ENCODE measurements at places on chromosomes 11 and 22.

DNA sequence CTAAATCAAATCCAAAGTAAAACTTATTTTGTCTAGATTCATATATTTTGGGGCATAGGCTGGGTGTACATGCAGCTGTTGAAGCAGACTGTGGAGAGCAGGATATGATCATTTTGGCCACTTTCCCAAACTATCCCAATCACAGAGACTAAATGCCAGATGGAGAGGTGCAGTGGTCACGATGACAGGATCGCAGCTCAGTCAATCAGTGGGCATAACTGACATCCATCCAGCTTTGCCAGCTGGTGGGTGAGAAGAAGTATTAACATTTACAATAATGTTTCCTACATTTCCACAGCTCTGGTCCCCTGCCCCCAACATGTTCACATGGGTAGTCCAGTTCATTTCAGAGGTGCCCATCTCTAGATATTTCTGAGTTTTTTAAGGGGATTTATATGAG lies 255.5 kb upstream of the SESN3 start:
- DNase-seq = no peak

DNA sequence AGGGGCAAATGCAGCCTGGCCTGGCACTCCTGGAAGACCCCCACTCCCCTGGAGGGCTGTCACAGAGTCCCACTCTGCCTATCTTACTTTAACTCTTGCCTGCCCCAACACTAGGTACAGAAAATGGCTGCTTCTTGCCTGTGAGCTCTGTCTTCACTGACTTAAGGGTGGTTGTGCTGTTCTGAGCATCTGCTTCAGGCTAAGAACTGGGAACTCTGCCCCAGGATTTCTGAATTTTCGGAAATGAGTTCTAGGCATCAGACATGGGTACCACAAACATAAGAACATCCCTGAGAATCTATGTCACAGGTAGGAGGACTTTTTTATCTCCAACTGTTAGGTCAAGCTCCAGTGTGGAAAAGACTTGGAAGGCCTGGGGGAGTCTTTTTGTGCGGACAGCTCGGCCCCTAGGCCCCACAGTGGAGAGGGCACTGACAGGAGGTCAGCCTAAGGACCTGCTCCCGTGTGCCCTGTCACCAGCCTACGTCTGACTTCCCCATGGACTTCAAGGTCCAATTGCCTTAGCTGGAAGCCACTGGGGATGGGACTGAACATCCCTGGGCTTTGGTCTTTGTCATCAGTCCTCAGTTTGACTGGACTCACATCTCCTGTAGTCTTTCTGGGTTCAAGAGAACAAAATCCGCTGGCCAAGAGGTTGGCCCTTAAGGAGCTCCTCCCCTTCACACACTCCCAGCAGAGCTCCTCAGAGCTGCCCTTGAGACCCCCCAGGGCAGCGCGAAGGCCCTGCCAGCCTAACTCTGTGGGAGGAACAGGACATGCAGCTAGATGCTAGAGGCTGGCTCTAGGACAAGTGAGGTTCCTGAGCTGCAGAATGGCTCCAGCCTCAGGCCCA lies 31.9 kb downstream of the PPP2R1B start:
- DNase-seq = no peak

GRCh38 chr22:38271927-38272372 lies 860 bp downstream of the TMEM184B start:
- DNase-seq = no peak

- no peak for DNase-seq
These were observed 16.2 kb upstream of the EIF4G2 start for GRCh38 chr11:10824888-10825287.

- DNase-seq = no peak
These were observed 22.1 kb upstream of the RRAS2 start for GRCh38 chr11:14380947-14381561.

GRCh38 chr11:130213143-130213978 lies 53.8 kb downstream of the ST14 start:
- DNase-seq = no peak

DNA sequence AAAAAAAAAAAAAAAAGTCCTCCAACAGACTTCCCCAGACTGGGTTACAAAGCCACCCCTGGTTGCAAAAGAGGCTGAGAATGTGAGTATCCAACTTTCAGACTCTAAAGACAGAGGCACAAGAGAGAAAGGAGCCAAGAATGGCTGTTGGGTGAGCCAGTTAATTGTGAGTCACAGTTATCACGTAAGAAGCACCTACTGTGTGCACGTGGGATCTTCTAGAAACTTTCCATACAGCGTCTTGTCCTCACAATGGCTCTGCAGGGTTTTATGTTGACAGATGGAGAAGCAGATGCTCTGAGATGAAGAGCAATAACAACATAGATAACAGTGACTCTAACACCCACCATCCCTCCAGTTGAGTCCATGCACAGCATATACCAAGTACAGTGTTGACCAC lies 41.0 kb downstream of the CD82 start:
- no peak for DNase-seq

- no peak for DNase-seq
These were observed 203.7 kb upstream of the SORL1-AS1 start for GRCh38 chr11:121656328-121657090.

DNA sequence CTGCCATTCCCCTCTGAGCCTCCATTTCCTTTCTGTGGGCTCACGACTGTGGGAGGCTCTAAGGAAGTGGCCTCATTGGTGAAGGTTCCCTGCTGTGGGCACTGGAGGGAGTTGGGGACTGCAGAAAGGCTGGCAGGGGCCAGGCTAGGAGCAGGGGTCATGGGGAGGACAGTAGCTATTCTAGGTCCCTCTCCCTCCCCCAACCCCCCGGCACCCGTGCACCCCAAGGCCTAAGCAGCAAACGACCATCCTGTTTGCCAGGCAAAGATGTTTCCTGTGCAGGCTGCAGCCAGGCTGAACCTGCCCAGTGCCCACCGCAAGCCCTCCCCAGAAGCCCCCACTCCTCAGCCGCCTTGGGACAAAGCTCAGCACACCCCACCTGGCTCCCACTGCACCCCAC lies 189.4 kb downstream of the MN1 start:
- DNase-seq = no peak

DNA sequence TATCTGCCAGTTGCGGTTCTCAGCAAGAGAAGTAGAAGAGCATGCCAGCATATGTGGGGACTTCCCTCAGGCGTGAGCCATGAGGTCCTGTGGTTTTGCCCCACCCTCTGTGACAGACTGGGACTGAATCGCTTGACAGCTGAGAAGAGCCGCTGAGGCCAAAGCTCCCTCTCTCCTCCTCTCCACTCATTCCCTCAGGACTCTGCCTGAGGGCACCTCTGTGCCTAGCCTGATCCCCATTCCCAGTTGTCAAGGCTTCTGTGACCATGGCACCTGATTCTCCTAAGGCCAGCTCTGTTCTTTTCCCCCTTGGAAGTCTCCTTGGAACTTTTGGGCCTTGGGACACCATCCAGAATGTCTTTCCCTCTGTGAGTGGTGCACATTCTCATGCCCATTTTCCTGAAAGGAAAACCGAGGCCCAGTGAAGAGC lies 27.0 kb downstream of the ART5 start:
- no peak for DNase-seq

GRCh38 chr22:39490135-39490798 lies 11.8 kb upstream of the MIEF1 start:
- no peak for DNase-seq

DNA sequence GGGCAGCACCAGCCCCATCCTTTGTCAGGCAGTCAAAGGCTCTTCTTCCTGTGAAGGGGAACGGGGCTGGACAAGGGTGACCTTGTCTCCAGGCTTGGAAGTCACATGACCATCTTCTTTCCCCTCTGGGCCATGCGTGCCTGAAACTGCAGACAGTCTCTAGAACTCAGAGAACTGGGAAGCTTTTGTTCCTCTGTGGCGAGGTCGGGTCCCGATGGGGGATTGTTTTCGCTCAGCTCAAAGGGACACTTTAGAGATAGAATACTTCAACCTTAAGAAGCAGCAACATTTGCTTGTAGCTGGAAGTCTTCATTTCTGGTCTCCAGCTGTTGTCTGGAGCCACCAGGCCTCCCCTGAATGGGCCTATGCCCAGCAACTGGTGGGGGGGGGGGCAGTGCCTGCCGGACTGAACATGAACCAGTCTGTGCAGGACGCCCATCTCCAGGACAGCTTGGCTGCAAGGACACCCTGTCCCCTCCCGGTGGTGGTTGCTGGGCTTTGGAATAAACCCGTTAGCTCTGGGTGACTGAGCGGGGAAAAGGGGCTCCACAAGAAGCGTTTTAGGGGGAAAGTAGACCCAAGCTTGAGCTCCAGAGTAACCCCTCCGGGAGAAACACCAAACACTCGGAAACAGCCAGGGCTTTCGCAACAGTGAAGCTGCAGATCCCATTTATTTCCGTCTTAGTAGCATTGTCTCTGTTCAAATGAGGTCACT lies 55.7 kb upstream of the EMID1 start:
- no peak for DNase-seq

DNA sequence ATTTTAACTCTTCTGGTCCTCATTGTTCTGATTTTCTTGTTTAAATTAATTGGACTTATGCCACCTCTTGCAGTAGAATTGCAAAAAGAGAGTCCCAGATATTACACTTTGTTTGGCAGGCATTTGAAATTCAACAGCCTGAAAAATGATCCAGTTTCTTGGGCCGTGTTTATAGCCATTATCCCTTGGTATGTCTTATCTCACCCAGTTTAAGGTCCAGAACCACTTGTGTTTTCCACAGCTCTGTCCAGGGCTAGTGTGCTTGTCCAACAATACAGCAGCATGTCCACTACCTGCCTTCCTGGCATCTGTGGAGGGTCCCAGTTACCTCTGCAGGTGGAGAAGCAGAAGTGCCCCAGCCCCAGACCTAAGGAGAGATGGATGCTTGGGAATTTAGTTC lies 397.4 kb downstream of the SOX6 start:
- no peak for DNase-seq

DNA sequence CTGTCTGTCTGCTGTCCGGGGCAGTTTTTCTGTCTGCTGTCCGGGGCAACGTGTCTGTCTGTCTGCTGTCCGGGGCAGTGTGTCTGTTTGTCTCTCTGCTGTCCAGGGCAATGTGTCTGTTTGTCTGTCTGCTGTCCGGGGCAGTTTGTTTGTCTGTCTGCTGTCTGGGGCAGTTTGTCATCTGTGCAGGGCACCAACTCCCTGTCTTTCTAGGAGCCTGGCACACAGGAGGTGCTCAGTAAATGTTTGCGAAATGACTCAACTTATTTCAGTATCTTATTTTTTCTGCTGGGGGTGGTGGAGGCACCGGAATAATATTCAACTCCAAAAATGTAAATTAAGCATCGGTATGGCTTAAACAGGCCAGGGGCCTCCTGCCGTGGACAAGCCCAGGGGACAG lies 12.0 kb upstream of the TTLL12 start:
- no peak for DNase-seq

DNA sequence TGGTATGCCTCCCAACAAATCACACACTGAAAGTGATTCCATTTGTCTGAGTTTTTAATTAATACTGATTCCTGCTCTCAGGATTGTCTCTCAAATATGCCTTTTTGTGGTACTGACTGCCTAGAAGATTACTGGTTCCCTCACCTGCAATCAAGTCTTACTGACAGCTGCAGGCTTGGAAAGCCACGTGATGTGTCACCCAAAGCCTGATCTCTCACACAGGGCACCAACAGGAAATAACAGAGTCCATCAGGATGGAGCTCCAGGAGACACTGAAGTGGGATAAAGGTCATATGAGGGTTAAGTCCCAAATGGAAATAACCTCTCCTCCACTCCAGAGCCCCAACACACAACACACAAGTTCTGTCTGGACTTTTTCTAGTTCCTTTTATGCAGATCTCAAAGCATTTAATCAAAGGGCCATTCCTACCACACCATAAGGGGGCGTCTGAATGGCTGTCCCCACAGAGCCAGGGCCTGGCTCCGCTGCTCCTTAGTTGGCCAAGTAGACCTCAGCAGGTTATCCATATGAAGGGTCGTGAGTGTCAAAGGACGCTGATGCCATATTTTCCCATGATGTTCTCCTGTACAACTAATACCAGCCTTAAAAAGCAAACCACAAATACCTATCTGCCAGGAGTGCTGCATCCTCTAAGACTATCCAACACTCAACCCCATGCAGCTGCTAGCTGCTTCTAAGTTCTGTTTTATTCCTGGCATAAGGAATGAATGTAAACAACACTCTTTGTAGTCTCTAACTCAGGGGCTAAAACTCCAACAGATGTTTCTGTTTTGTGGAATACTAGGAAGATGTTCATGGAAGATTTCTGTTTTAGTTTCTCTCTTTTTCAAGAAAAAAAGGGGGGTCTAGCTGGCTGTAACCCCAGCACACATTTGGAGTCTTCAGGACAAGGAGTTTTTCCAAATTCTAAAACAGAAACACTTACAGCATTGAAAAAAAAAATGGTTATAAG lies 13.0 kb downstream of the SCUBE2 start:
- no peak for DNase-seq

GRCh38 chr11:20357150-20357549 lies 6.4 kb upstream of the HTATIP2 start:
- no peak for DNase-seq

DNA sequence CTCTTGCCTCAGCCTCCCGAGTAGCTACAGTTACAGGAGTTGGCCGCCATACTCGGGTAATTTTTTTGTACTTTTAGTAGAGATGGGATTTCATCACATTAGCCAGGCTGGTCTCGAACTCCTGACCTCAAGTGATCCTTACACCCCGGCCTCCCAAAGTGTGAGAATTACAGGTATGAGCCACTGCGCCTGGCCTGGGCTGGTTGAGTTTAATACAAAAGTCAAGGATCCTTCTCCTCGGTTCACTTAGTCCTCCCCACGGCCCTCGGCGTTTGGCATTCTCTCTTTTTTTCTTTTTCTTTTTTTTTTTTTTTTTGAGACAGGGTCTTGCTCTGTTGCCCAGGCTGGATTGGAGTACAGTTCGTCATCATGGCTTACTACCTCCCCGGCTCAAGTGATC lies 33.0 kb downstream of the MCHR1 start:
- no peak for DNase-seq

DNA sequence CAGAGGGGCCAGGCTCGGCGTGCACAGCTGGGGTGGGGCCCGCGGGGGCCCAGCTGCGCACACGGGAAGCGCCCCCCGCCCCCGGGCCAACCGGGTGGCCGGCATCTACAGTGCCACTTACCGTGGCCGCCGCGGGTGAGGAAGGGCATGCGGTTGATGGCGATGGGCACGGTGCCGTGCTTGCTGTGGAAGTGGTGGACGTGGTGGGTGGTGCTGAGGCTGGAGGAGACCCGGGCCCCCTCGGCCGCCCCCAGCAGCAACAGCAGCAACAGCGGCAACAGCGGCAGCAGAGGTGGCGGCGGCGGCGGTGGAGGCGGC lies 51.4 kb downstream of the SLC22A12 start:
- no peak for DNase-seq

All from AG04449 (cell line).